ENCODE measurements at places on chromosomes 16 and 17.

- no peak for DNase-seq
Observed at GRCh38 chr16:75501359-75501758, 6.1 kb upstream of the CHST6 start.

DNA sequence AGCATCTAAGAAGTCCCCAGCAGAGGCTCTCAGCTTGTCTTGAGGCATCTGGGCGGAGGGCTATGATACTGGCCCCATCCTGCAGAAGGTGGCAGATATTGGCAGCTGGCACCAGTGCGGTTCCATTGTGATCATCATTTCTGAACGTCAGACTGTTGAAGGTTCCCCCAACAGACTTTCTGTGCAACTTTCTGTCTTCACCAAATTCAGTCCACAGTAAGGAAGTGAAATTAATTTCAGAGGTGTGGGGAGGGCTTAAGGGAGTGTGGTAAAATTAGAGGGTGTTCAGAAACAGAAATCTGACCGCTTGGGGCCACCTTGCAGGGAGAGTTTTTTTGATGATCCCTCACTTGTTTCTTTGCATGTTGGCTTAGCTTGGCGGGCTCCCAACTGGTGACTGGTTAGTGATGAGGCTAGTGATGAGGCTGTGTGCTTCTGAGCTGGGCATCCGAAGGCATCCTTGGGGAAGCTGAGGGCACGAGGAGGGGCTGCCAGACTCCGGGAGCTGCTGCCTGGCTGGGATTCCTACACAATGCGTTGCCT, at the start of gene CIITA:
TSS of gene CIITA (plus strand) at position 404 of the 543 bp plus-strand sequence. CDS start at position 533, 129 bp downstream.
- DNase-seq = peak; percentile 22

GRCh38 chr17:83091257-83092141, 12.1 kb downstream of the METRNL start:
- no peak for DNase-seq

DNA sequence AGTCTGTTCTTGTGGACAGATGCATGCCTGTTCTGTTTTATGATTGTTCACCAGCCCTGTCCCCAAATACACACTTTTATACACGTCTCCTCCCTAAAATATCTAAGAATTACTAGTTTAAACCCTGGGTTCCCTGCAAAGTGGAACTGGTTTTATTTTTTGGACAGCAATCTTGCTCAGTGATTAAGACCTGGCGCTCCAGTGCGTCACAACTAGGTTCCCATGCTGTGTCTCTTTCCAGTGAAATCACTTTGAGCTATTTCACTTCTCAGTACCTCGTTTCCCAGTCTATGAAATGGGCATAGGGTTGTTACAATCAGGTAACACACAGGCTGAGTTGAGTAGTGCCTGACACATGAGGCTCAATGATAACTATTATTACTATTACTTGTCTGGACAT, 1.1 kb downstream of the CEP20 start:
- DNase-seq = no peak

DNA sequence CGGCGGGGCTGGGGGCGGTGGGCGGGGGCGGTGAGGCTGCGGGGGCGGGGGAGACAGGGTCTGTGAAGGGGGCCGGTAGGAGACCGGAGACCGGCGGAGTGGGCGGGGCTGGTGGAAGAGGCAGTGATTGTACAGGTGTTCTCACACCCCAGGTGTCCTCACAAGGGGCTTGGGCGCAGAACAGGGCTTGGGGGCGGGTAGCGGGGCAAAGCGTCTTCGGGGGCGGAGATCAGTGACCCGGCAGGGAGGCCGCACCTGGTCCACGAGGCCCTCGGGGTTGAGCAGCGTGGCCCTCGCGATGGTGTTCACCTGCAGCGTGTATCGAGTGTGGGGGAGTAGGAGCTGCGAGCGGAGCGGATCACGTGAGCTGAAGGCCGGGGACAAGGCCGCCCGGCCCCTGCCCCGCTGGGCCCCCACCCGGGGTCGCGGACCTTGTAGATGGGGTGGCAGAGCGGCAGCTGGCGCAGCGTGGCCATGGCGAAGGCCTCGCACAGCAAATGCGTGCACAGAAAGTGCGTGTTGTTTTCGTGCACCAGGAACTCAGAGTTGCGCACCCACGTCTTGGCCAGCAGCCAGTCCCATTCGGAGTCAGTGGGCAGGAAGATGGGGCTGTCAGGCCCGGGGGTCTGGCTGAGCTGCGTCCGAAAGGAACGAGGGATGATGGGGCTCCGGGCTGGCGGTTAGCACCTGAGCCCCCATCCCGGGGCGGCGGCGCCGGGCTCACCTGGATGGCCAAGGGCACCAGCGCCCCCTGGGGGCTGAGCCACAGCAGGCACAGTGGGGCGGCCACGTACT, 8.5 kb downstream of the ALOXE3 start:
- DNase-seq = peak; percentile 82

DNA sequence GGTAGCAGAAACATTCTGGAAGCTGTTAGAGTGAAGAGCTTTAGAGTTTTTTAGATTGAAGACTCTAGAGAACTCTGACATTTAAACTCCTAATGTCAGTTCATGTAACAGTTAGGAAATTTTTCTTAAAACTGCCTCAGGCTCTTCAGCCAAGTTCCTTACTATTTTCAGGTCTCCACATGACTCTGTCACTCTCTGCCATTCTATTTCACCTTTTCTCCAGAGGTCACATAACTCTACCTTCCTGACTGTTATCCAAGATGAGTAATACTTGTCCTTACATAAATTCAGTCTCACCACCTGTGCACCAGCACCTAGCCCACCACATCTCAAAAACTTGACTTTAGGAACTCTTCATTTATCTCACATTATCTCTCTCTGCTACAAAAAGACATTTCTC, 347.1 kb upstream of the CA10 start:
- DNase-seq = no peak

DNA sequence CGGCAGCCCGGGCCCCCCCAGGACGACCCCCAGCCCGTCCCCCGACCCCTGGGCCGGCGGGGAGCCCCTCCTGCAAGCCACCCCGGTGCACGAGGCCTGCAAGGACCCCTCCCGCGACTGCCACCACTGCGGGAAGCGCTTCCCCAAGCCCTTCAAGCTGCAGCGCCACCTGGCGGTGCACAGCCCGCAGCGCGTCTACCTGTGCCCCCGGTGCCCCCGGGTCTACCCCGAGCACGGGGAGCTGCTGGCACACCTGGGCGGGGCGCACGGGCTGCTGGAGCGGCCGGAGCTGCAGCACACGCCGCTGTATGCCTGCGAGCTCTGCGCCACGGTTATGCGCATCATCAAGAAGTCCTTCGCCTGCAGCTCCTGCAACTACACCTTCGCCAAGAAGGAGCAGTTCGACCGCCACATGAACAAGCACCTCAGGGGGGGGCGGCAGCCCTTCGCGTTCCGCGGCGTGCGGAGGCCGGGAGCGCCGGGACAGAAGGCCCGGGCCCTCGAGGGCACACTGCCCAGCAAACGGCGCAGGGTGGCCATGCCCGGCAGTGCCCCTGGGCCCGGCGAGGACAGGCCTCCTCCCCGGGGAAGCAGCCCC, 15.6 kb upstream of the ZFPM1 start:
- DNase-seq = peak; percentile 71

DNA sequence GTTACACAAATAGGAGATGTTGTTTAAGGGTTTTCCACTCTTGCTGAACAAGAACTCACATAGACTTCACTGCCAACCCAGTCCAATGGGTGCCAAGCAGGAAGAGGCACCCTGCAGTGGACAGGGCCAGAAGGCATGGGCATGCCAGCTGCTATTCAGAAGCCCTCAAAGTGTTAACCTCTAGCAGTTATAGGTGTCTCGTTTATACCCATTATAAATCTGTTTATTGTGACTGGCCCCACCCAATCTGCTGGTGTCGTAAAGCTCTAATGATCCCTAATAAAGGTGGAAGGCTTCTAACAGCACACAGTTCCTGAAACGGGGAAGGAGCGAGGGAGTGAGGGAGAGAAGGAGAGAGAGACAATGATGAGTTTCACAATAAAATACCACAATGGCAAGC, 23.9 kb downstream of the HNF1B start:
- DNase-seq = no peak

GRCh38 chr17:77388384-77389306, 247.9 kb downstream of the SEC14L1 start:
- DNase-seq = no peak

Measured in NCI-H82 (cell line).